Diencephalon (tissue), 1 donor: ENCODE measurements at places on chromosomes 2 and 18. TPM values are rescaled to one million over a fixed set of nuclear protein-coding genes. Genes with fewer than 3 reads are reported as not detected.

Gene RNU2-63P
- total RNA-seq = not detected

Gene COL6A3
- 14.1 TPM for total RNA-seq

Gene CNDP1
- total RNA-seq = 0.23 TPM

Gene POTEJ
- total RNA-seq = 0.46 TPM

Gene PRSS56
- 1.6 TPM for total RNA-seq

Gene AQP12B
- not detected for total RNA-seq
